Uterine smooth muscle cell (primary cell): ENCODE measurements at places on chromosomes 1 and 21. TPM values are rescaled to one million over a fixed set of nuclear protein-coding genes. Genes with fewer than 3 reads are reported as not detected.

MYOG gene
- total RNA-seq = not detected in 2 replicates

NTMT2 gene
- total RNA-seq = not detected in 2 replicates

ANXA9 gene
- total RNA-seq = 1.1 and 1.3 TPM in 2 replicates

SELENBP1 gene
- total RNA-seq = 22.2 and 25.0 TPM in 2 replicates

FMO5 gene
- 0.75 and 0.77 TPM in 2 replicates for total RNA-seq
